ENCODE measurements at places on chromosomes 5 and 9.

DNA sequence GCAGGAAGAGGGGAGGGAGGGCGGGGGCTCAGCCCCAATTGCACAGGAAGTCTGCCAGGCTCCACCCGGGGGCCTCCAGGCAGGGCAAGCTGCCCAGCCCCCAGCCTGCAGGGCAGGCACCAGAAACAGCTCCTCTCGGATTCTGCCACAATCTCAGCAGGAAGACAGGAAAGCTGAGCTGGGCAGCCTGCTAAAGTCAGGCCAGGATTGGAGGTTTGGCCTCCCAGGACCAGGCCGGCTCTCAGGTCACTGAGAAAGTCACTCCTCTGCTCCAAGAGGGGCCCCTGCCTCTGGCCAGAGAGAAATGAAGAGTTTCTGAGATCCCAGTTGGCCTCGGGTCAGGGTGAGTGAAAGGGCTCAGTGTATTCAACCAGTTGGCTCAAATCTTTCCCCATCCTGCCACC lies 54.6 kb upstream of the STXBP1 start:
- no peak for DNase-seq

- no peak for DNase-seq
Measured at GRCh38 chr5:93636837-93637236, 53.8 kb downstream of the NR2F1 start.

GRCh38 chr5:43627028-43627427 lies 24.0 kb downstream of the NNT start:
- DNase-seq, result no peak

- no peak for DNase-seq
Measured at GRCh38 chr5:21765406-21765805, 1087.7 kb downstream of the CDH12 start.

GRCh38 chr5:65334077-65334476 lies 147.6 kb downstream of the ADAMTS6 start:
- no peak for DNase-seq

- no peak for DNase-seq
Measured at GRCh38 chr5:150081541-150082283, 4.6 kb downstream of the CSF1R start.

- no peak for DNase-seq
Measured at GRCh38 chr9:97808415-97808814, 44.6 kb upstream of the FOXE1 start.

DNA sequence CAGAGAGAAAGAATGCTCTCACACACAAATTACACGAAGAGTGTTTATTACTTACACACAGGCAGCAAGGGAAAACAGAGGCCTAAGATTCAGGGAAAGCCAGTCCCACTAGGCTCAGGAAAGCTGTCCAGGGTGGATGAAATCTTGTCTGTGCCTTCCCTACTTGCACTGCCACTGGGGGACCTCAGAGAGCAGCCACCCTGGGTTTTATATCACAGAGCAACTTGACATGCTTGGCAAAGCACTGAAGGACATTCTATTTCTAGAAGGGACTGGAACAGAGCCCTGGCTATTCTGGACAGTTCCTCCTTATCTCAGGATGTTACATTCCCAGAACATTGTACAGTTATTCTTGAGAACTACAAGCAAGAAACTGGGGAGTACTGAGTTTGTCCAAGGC lies 7.5 kb upstream of the PRSS3 start:
- DNase-seq, result no peak

GRCh38 chr5:173172166-173172565 lies 27.8 kb downstream of the BNIP1 start:
- no peak for DNase-seq

GRCh38 chr5:151151793-151152192 lies 5.8 kb downstream of the ANXA6 start:
- DNase-seq, result peak; percentile 81

DNA sequence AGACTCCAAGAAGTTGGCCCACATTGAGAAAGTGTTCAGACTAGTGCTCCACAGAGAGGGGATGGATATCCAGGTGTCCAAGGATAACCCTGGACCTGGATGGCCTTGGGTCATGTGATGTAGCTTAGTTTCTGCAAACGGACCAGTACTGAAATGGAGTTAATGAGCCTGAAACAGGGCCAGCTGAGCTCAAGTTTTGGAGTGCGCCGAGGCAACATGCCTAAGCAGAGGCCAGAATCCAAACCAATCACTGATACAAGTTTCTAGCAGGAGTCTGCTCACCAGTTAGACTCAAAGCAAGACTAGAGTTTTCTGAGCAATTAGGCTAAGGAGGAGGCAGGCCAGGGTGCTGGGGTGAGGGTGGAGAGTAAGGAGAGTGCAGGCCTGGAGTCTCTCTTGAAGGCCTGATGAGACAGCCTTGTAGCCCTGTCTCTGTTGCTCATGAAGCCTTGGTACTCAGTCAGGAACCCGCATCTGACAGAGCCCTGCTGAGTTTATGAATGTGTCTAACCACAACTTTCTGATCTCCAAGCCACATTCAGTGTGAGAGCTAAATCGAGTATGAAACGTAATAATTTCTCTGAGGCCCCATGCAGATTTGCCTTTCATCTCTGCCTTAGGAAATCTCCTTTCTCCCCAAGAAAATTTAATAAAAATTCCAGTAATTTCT lies 68.9 kb upstream of the EQTN start:
- peak; percentile 73 for DNase-seq

DNA sequence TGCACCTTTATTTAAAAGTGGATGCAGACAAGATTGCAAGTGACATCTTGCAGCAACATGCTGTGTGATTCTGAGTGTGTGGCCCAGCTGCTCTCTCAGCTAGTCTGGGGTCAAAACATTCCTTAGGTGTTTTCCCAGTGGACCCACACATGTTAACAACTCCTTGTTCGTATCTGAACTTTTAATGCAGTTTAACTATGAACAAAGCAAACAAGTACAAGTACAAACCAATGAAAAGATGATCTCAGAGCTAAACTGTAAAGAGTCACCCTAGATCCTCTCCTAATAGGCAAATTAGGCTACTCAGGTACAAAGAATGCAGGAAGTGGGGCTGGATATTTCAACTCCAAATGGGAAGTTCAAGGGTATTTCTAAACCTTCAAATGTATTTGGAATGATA lies 108.4 kb downstream of the ENTREP1 start:
- DNase-seq, result no peak

- DNase-seq, result no peak
Measured at GRCh38 chr5:131536211-131536826, 98.7 kb downstream of the RAPGEF6 start.

- DNase-seq, result no peak
Measured at GRCh38 chr5:56455417-56455816, 222.3 kb upstream of the ANKRD55 start.

- DNase-seq, result peak; percentile 26
Measured at GRCh38 chr9:7216004-7216841, 458.4 kb downstream of the KDM4C start.

DNA sequence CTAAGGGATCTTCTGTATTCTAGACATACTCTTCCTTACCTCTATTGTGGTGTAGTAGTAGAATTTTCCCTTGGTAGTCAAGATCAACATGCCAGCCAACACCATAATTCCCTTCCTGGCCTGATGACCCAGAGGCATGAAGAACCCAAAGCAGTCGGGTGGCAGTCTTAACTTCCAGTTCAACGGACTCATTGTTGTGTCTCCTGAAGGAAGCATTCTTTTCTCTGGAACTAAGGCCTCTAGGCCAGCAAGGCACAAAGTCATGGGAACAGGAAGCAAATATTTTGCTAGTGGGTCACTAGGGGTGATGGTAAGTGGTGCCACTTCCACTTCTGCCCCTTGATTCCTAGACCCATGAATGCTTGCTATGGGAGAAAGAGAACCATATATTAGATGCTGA lies 55.2 kb upstream of the DAPK1 start:
- DNase-seq, result no peak

- DNase-seq, result no peak
Measured at GRCh38 chr9:2000314-2000713, 14.8 kb upstream of the SMARCA2 start.

DNA sequence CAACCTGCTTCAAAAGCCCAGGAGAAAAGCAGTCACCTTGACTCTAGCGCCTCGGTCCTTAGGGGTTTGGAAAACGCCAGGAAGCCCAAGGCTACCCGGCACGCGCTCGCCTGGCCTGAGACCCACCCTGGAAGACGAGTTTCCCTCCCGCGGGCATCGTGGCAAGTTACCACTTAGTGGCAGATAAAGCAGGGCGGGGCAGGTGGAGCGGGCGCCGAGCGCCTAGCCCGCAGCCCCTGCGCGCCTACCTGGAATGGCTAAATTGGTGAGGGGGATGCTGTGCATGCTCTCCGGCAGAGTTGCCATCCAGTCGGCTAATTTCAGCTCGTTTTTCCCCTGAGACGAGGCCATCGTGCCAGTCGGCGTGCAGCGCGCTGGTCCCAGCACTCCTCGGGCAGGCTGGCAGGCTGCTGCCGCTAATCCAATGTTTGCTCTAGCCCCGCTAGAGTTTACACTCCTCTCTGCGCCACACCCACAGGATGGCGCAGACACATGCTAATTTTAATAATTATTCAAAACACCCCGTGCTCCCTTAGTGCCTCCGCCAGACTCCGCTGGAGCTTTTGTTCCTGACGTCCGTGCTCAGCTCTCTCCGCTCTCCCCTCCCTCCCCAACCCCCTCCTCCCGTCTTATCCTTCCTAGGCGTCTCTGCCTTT lies at the start of gene PLCXD3:
TSS of gene PLCXD3 (minus strand) at position 426 of the 656 bp plus-strand sequence. CDS start at position 351, 75 bp downstream.
- no peak for DNase-seq

DNA sequence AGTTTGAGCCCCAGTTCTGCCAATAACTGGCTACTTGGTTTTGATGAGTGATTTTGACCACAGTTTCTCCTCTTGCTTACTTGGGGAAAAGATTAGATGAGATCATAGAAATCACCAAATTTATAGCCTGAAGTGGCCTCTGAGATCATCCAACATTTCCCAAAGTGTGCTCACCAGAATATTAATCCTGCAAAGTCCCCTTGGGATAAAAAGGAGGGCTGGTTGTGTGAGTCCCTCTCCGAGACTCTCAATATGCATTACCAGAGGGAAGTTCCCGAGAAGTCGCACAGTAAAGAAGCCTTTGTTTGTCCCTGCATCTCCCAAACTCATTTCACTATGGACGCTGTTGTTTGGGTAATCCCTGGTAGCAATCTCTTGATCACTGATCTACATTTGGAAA lies 88.4 kb upstream of the ADRA1B start:
- no peak for DNase-seq

DNA sequence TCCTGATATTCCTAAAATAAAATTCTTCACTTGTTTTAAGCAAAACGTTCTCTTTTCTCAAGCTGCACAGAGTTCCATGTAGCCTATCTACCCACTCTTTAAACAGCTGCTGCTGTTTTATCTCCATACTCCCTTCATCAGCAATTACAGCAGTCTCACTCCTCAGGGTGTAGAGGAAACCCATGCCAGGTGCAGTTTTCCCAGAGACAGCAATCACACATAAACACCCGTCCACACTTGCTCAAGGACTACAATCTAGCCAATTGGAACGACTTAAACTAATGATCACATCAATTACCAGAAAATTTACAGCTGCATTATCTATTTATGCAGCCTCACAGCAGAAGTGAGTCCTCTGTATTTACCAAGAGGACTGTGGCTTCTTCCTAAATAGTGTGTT lies 141.7 kb downstream of the HTR1A start:
- no peak for DNase-seq

DNA sequence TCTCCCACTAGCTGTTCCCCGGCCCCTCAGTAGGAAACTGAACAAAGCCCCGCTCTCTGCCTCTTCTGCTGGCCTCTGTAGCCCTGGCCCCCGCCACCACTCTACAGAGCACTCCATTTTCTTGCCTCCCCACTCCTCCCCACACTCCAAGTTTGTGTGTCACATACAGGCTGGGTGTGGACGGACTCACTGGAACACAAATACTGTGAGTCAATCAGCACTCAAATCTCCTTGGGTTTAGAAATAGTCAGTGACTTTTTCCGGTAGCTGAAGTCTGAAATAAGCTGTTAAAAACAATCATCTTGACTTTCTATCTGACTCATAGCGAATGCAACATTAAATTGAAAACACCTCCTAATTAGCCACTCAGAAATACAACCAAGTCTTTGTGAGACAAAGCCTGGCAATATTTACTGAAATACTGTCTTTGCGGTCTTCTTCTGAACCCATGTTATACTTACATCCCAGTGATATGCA lies 122.5 kb downstream of the LHFPL2 start:
- DNase-seq, result no peak

- DNase-seq, result no peak
Measured at GRCh38 chr5:146173597-146173996, 8.9 kb downstream of the LARS1 start.

DNA sequence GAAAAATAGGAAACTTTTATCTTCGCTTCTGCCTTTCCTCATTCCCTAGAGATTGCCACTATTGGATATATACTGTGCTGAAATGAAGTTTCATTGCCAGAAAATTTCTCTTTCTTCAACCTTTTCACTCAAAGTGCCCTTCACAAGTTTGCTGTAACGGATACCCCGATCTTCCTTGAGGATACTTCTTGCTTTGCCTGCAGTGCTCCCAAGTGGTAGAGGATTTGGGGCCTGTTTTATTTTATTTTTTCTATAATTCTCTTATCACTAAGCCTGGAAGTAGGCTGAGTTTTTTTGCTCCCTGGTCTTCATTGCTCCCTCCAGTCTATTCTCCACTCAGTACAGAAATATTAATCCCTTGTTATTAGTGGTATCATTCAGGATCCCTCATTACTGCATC lies 481.4 kb upstream of the CDH18 start:
- DNase-seq, result no peak

DNA sequence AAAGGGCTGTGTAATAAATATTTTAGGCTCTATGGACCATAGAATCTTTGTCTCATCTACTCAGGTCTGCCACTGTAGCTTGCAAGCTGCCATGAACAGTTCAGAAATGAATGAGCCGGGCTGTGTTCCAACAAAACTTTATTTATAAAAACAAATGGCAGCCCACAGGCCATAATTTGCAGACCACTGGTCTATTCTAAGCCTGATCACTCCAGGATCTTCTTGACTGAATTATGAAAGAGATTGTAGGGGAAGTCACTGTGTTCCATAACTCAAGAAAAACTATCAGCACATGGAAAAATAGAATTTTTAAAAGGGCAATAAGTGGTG lies 11.4 kb upstream of the C1QTNF3 start:
- no peak for DNase-seq

DNA sequence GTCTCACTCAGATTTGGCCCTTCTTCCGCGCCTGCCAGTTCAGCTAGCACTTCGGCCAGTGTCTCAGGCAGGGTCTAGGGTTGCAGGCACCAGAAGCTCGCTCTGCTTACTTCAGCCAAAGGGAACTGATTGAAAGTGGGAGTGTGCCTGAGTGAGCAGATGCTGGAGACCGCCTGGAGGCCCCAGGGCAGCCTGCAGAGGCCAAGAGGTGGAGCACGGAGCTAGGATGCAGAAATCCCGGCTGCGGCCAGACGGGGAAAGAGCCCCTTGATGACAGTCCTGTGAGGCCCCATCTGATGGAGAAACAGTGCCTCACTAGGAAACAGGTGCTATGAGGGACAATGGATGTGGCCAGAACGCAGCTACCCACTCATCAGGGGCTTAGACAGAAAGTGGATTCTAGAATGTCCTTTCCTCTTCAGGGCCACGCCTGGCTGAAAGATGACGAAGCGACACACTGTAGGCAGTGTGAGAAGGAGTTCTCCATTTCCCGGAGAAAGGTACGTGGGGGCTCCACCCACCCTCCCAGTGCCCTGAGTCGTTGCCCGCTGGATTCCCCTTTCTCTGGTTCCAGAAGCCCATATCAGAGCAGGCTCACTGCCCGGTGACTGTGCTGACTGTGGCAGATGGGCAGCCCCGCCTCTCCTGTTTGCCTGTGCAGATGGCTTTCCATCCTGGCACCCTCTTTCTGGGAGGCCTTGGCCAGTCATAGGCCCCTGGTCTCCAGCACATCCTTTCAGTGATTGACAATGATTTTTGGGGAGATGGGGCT lies 16.1 kb downstream of the HNRNPH1 start:
- DNase-seq, result no peak

- DNase-seq, result no peak
Measured at GRCh38 chr5:146765089-146765832, 113.3 kb downstream of the PPP2R2B start.

Measured in stimulated activated naive CD8-positive, alpha-beta T cell treated with anti-CD3 and anti-CD28 coated beads, Interleukin-15, amount 100 ng/mL, for 72 hours (primary cell).